ENCODE measurements at places on chromosomes 13 and 19.

- no peak for DNase-seq
Measured at GRCh38 chr19:34713262-34713637, 20.8 kb upstream of the ZNF181 start.

- DNase-seq = no peak
Measured at GRCh38 chr19:3171894-3172672, 6.5 kb upstream of the S1PR4 start.

DNA sequence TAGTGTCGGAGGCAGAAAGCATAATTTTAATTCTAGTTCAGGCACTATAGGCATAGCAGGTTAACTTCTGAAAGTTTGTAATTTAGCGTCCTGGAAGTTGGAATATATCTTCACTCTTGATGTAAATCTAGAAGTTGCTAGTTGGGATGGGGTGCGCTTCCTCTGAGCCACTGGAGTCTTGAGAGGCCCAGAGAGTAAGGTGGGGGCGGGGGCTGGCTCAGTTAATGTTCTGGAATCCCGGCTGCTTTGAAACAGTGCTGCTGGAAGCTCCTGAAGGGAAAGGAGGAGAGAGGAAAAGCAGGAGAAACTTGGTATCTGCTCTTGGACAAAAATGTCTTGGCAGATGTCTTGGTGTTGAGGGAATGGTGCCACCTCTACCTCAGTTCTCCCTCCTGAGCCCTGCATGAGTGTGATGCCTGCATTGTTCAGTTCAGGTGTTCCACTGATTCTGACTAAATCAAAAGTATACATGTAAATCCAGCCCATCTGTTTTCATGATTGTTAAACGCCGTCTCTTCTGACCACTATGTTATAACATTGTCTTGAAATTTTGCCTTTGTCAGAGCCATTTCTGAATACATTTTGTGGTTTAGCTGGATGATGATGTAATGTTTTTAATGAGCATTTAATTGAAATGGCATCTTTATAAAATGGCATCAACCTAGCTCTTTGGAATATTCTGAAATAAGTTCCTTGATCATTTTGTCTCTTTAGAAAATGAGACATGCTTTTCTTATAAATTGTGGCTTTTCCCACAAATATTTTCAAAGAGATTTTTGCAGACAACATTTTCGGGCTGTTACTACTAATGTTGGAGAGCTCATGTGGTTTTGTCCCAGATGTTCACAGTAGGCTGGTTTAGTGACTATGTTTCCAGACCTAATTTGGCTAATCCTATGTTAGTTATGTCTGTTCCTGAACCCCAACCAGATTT is 202.7 kb downstream of the SHISA2 start:
- DNase-seq = no peak

- no peak for DNase-seq
Measured at GRCh38 chr19:33503030-33503429, 18.6 kb downstream of the PEPD start.

- no peak for DNase-seq
Measured at GRCh38 chr19:19775891-19776205, 42.9 kb upstream of the ZNF14 start.

- no peak for DNase-seq
Measured at GRCh38 chr13:104854007-104854406, 1681.5 kb downstream of the EFNB2 start.

DNA sequence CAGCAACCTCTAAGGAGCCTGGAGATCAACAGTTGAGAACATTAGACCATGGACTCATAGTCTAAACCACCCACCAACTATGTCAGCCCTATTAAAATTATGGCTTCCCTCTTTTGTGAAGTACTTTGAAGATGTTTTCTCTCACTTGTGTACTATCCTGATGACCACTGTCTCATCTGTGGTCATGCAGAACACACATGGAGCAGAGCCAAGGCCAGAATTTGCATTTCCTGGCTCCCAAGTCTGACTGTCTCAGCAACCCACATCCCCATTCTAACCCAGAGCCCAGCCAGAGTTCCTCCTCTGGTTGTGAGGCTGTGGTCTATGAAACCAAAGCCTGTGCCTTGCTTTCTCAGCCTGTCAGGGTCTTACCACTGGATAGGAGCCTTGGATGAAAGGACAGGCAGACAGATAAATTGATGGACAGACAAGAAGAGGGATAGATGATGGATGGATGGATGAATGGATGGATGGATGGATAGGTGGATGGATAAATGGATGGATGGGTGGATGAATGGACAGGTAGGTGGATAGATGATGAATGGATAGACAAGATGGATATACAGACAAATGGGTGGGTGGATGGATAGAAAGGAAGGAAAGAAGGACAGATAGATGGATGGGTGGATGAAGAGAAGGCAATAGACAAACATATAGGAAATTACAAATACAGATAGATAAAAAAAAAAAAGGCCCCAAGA is 35.4 kb downstream of the ZNF557 start:
- no peak for DNase-seq

DNA sequence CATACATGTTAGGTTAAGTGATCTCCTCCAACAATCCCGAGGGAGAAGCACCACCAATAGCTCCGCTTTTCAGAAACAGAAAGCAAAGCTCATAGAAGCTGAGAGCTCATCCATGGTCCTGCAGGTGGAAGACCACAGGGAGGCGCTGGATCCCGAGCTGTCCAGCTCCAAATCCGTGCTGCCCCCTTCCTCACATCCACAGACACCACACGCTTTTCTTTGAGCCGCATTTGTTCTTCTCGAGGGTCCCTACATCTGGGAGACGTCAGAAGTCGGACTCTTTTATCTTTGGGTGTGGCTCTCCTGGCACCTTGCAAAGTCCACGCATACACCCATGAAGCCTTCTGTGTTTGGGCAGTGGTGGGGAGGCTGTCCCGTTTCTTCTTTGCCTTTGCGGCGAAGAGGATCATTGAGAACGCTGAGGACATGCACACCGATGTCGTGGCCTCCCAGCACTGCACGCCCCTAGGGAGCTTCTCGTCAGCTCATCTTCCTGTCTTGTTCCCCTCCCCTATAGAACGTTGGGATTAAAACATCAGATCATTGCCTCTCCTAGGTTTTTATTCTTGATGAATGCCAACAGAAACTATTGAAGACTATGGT is 184.8 kb downstream of the TEX29 start:
- no peak for DNase-seq

DNA sequence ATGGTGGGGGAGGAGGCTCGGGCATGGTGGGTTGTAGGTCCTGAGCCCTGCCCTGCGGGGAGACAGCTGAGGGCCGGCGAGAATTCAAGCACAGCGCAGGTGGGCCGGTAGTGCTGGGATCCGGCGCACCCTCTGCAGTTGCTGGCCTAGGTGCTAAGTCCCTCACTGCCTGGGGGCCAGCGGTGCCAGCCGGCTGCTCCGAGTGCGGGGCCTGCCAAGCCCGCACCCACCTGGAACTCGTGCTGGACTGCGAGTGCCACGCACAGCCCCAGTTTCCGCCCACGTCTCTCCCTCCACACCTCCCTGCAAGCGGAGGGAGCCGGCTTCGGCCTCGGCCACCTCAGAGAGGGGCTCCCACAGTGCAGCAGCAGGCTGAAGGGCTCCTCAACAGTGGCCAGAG is 33.7 kb downstream of the EEF1AKMT1 start:
- DNase-seq = no peak

GRCh38 chr19:33767898-33768413 is 28.7 kb upstream of the KCTD15 start:
- no peak for DNase-seq

DNA sequence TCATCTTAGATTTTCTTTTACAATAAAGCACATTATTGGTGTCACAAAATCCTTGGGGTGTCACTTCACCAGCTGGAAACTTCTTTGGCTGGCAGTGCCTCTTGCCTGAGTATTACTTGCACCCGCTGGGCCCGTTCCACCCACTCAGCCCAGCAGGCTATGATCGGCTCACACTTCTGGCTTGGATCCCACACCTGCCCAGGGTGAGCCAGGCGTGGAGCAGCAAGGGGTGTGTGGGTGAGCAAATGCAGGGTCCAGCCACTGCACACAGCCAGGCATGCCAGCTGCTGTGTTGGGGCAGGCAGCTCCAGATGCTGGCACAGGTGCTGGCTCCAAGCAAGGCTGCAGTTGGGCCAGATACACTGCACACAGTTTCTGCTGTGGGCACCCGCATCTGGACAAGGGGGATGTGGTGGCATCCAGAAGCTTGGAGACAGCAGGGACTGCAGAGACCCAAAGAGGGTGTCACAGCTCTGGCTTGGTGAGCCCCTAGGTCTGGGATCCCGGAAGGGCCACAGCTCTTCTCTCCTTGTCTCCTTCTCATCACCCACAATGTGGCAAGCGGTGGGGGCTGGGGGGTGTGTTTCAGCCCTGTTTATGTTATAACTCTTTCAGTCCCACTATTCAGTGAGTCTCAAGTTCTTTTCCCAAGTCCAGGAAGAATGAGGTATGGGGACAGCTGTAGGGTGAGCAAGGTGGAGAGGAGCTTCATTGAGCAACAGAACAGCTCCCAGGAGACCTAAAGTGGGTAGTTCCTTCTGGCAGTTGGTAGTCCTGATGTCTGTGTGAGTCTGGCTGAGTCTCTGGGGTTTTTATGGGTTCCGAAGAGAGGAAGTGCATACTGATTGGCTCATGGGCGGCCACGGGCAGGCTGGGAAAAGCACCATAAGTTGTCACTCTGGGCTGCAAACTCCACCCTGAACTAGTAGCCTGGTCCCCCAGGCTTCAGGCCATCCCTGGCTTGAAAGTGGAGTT is 25.3 kb upstream of the TBC1D4 start:
- no peak for DNase-seq

GRCh38 chr13:73370066-73370465 is 311.3 kb downstream of the KLF5 start:
- no peak for DNase-seq

- DNase-seq = no peak
Measured at GRCh38 chr13:66663711-66664110, 566.4 kb downstream of the PCDH9 start.

DNA sequence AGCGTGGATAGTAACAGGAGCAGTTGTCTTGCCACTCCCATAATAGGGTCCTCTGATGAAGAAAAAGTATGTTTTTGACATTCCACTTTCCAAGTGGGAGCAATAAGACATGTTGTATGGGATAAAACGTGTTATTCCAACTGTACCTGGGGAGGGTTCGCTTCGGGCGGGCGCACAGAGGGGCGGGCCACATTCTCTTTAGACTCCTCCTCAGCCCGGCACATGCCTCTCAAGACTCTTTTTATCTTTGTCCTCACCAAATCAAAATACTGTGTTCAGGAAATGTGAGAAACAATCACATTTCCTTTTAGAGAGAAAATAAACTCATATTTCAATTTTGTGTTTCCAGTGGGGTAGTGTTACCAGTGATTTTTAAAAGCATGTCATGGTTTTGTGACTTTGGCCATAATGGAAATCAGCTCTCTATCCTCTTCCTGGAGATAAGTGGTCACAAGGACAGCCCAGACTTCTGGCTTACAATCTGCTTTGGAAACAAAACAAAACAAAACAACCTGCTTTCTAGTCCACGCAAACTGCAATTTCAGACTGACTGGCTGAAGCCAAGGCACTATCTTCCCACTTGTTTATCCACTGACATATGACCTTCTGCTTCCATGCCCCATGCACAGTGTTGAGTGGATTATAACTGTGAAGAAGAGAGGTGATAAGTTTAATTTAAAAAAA is 276.1 kb downstream of the NALCN start:
- no peak for DNase-seq

All from central memory CD4-positive, alpha-beta T cell (primary cell).